Tongue (tissue), 3 donors: ENCODE measurements at places on chromosomes 12 and 14. TPM values are rescaled to one million over a fixed set of nuclear protein-coding genes. Genes with fewer than 3 reads are reported as not detected.

DNA sequence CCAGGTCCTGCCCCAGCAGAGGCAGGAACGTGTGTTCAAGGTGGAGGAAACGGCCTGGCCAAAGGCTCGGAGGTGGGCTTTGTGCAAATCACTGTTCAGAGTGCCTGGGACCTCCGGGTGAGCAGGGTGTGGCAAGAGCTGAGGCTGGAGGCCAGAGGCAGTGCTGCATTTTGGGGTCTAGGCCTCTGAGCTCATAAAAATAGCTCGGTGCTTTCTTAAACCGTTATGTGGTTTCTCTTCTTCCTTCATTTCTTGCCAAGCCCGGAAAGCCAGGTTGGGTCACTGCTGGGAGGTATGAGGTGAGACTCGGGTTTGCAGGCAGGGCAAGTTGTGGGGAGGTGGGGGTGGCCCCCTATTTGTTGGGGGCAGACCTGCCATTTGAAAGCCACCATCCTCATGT lies 178.8 kb upstream of the MYL2 start:
- no peak for DNase-seq

The TMEM52B gene
- not detected for total RNA-seq

DNA sequence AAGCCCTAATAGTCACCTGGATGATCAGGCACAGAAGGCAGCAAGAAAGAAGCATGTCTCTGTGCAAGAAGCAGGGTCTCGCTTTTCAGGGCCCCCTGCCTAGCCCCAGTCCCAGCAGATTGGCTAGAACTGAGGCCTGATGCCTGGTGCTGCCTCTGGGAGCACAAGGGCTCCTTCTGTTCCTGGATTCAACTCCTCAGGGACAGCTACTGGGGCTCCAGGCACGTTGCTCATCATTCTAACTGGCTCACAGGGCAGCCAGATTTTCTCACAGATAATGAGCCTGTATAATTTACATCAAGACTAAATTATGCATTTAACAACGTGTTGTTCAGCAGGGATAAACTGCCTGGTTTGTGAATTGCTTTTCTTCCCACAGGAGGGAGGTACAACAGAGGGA lies 106.5 kb upstream of the PLXNC1 start:
- DNase-seq: no peak

The RNF212B gene
- total RNA-seq: not detected

The CEBPE gene
- not detected for total RNA-seq

The SLC2A13 gene
- 12.0 TPM for total RNA-seq

- no peak for DNase-seq
These were observed 21.2 kb downstream of the CLECL1 start for GRCh38 chr12:9711664-9712063.

The NTN4 gene
- 47.9 TPM for total RNA-seq

GRCh38 chr12:124847113-124848074 lies 16.3 kb downstream of the SCARB1 start:
- DNase-seq: peak; percentile 46

GRCh38 chr12:77049767-77050353 lies 15.5 kb downstream of the E2F7 start:
- DNase-seq: peak; percentile 71

The MYF5 gene
- 48.5 TPM for total RNA-seq

The GPRC5D gene
- not detected for total RNA-seq

DNA sequence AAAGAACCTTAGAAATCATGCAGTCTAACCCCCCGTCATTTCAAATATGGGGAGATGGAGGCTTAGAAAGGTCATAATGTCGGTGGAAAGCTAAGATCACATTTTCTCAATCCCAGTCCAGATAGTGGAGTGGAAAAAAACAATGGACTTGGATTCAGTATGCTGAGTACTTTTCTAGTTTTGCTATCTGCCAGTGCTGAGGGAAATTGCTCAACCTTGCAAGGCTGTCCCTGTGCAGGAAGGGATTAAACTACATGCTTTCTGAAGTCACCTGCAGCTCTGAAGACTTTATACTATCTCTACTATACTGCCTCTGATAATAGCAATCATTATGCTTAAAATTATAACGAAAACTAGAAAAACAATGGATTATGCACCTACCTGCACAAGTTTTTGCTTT lies 272.8 kb downstream of the LRIG3 start:
- no peak for DNase-seq

GRCh38 chr12:101928556-101928955 lies 51.2 kb downstream of the DRAM1 start:
- DNase-seq: no peak

- no peak for DNase-seq
These were observed 39.5 kb upstream of the NT5DC3 start for GRCh38 chr12:103880299-103881142.

GRCh38 chr12:112425582-112426382 lies 7.0 kb downstream of the PTPN11 start:
- DNase-seq: no peak

- no peak for DNase-seq
These were observed 62.8 kb upstream of the FAM222A start for GRCh38 chr12:109650808-109651207.

DNA sequence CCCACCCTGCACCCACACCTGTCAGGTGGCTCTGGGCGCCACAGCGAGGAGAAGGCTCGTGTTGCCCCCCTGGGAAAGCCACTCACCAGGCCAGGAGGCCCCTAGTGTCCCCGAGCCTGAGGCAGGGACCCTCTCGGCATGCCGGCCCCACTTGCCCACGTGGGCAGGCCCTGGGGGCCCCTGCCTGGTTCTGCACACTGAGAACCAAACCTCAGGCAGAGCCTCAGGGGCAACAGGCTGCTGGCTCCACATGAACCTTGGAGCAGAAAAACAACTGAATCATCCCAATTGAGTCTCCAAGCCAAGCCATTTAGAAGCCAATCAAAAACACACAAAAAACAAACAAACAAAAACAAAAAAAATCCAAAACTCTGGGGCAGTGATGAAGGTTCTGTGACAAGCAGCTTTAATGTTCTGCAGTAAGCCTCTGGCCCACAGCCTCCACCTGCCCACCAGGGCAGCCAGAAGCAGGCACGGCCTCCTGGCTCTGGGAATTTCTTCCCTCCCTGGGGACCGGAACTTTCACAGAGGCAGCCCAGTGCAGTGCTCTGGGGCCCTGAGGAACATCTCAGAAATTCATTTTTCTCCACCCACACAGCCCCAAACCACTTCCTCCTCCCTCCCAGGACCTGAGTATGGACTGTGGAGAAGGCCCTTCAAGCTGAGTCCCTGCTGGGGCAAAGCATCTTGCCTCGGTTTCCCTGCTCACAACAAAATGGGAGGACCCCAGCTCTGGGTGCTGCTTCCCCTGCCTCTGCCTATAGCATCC lies 90.2 kb downstream of the CHGA start:
- DNase-seq: no peak

The CMA1 gene
- total RNA-seq: not detected

- DNase-seq: peak; percentile 18
These were observed 158.7 kb downstream of the DACT1 start for GRCh38 chr14:58796242-58797009.

GRCh38 chr12:5694759-5695409 lies 250.2 kb downstream of the ANO2 start:
- no peak for DNase-seq

- no peak for DNase-seq
These were observed 3.8 kb upstream of the ANKRD33 start for GRCh38 chr12:51883998-51884675.

GRCh38 chr12:124422570-124423523 lies 128.0 kb downstream of the RFLNA start:
- peak; percentile 95 for DNase-seq
